Fibroblast of skin of left biceps (primary cell): ENCODE measurements at places on chromosomes 5 and 9.

DNA sequence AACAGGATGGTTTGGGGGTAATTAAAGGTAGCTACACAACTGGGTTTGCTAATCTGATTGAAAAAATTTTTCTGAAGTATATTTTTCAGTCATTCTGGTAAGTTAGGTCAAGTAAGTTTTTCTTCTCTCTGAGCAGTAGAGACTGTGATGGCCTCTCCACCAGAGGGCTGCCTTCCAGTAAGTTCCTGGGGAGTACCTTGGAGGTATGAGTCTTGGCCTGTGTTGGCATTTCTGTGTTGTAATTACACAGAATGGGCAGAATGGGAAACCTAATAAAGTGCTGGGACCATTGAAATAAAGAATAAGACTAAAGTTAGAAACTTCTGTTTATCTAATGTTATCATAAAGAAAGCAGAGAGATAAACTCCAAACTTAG is 430.8 kb downstream of the ARHGEF28 start:
- DNase-seq: no peak

- DNase-seq: no peak
Measured at GRCh38 chr9:134949681-134950385, 32.1 kb upstream of the FCN1 start.

DNA sequence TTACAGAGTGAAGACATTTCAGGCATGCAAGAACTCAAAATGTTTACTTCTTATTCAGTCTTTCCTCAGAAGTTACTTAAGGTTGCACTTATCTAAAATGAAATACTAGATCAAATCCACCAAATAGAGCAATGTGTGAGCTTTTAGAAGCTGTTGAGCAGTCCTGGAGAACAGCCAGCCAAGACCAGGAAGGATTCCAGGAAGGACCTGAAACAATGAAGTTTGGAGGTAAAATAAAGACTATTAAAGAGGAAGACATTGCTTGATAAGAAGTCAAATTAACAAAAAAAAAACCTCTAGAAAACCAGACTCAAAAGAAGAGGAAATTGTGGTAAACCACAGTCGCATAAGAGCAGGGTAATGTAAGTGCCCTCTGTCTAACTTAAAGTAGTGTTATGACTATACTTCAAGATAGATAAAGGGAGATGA is 156.2 kb upstream of the S1PR3 start:
- DNase-seq: peak; percentile 41

DNA sequence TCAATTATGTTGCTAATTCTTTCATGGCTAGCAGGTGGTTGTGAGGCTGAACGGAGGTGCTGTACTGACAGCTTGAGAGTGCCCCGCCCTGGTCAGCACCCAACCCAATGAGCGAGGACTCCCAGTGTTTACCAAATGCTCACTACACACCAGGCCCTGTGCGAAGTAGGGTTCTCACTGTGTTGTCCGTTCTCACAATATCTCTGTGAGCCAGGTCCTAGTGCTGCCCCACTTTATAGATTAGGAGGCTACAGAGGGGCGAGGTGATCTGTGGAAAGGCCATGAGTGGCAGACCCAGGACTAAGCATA is 28.2 kb downstream of the COL15A1 start:
- DNase-seq: no peak

- DNase-seq: no peak
Measured at GRCh38 chr9:30065888-30066287, 2318.6 kb upstream of the ACO1 start.

- no peak for DNase-seq
Measured at GRCh38 chr5:7714119-7714518, 136.8 kb downstream of the CFAP90 start.

GRCh38 chr9:35726931-35727330 is 5.1 kb downstream of the TLN1 start:
- DNase-seq: no peak

DNA sequence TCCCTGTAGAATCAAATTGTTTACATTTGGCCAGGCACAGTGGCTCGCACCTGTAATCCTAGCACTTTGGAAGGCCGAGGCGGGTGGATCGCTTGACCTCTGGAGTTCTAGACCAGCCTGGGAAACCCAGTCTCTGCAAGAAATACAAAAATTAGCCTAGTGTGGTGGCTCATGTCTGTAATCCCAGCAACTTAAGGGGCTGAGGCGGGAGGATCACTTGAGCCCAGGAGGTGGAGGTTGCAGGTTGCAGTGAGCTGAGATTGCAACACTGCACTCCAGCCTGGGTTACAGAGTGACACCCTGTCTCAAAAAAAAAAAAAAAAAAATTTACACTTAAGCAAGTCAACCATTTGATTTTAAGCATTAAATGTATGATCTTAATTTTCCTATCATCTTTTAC is 17.5 kb upstream of the IQGAP2 start:
- DNase-seq: no peak

GRCh38 chr5:169805527-169805934 is 168.5 kb downstream of the DOCK2 start:
- DNase-seq: no peak

DNA sequence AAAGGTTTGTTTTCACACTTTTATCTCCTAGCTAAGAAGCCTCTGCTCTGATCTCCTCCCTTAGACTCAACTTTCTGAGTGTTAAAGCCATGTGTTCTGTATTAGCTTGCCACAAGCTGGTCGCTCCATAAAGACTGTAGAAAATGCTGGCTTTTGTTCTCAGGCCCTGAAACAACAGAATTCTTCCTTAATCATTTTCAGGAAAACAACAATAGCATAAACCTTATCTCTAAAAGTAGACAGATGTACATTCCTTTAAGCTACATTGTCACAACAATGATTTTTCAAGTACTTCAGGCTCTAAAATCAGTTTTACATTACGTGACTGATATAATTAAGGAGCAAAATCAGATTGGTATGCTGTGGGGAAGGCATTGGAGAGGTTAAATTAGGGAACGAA is 41.9 kb downstream of the VCAN start:
- no peak for DNase-seq

GRCh38 chr9:135840107-135840506 is 67.2 kb downstream of the CAMSAP1 start:
- DNase-seq: no peak

DNA sequence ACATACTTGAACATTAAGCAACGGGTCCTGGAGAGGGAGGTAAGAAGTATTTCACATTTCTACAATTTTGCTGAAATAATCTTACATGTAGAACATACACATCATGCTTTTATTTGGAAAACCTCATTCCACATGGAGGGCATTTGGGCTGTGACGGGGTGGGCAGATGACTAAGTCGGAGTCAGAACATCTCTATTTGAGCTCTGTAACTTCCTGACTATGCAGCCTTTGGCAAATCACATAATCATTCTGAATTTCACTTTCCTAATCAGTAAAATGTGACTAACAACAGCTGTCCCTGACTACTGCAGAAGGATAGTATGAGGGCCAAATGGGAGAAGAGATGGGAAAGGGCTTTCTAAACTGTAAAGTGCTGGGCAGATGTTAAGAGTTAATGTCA is 17.1 kb upstream of the IL6ST start:
- peak; percentile 85 for DNase-seq

DNA sequence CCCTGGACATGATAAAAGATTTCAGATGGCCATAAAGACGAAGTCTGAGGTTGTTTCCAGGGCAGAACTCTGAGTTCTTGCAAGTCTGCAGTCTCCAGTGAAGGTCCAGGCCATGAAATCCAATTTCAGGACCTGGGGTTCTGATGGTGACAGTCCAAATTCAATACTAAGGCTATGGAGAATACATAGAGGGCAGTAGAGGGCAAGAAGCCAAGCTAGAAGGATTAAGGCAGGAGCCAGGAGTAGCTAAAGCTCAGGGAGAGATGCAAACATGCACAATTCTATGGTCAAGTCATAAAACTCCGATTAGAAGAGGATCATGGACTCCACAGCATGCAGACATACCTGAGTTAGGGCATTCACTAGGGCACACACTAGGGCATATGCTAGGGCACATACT is 11.4 kb downstream of the SLIT3 start:
- DNase-seq: no peak

- no peak for DNase-seq
Measured at GRCh38 chr5:17239953-17240352, 22.5 kb downstream of the BASP1 start.

- DNase-seq: no peak
Measured at GRCh38 chr5:69502367-69502766, 9.8 kb downstream of the OCLN start.

GRCh38 chr9:137110147-137110910 is 4.2 kb downstream of the DPP7 start:
- no peak for DNase-seq

GRCh38 chr9:7592321-7593316 is 207.0 kb downstream of the DMAC1 start:
- no peak for DNase-seq

GRCh38 chr9:38295764-38296163 is 96.7 kb upstream of the ALDH1B1 start:
- DNase-seq: no peak

DNA sequence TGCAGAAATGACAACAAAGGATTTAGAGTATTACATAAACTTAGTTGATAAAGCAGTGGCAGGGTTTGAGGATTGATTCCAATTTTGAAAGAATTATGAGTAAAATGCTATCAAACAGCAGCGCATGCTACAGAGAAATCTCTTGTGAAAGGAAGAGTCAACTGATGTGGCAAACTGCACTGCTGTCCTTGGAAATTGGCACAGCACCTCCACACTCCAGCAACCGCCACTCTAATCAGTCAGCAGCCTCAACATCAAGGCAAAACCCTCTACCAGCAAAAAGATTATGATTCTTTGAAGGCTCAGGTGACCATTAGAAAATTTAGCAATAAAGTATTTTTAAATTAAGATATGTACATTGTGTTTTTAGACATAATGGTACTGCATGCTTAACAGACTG is 66.4 kb downstream of the AUH start:
- no peak for DNase-seq
